ENCODE measurements at places on chromosomes 16 and 17. TPM values are rescaled to one million over a fixed set of nuclear protein-coding genes. Genes with fewer than 3 reads are reported as not detected.

- peaks cover 7% of the 10 kb centered on the region for H3K27me3 ChIP-seq
- no peaks in the 10 kb centered on the region for H3K4me1 ChIP-seq
- no peaks in the 10 kb centered on the region for H3K36me3 ChIP-seq
- DNase-seq, result no peak
- no peak overlapping the region for H3K27ac ChIP-seq
Observed at GRCh38 chr17:34725008-34725407, 145.6 kb downstream of the TMEM132E start.

DNA sequence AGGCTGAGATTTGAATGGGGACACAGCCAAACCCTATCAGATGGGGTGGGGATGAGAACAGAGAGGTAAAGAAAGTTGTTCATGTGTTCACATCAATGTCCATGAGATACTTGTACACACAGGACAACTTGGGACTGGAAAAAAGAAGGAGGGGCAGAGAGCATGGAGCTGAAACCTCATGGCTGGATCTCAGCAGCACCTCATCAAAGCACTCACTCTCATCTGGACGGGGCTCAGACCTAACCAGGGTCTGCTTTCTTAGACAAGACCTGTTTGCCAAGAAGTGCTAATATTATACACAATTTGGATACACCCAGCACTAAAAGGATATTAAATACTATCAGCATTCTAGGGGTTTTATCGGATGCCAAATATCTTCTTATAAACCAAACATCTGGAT, 399.8 kb downstream of the SLC39A11 start:
- H3K36me3 ChIP-seq, result no peaks in the 10 kb centered on the region
- no peak for DNase-seq
- H3K27ac ChIP-seq, result no peak overlapping the region
- H3K4me1 ChIP-seq, result no peaks in the 10 kb centered on the region

- H3K4me3 ChIP-seq, result no peak overlapping the region
- no peak for DNase-seq
- no peaks in the 10 kb centered on the region for H3K36me3 ChIP-seq
- no peak overlapping the region for H3K27ac ChIP-seq
- peaks cover 16% of the 10 kb centered on the region for H3K4me1 ChIP-seq
Observed at GRCh38 chr17:8019665-8020650, 17.5 kb downstream of the GUCY2D start.

- H3K27ac ChIP-seq, result no peak overlapping the region
- peaks cover 9% of the 10 kb centered on the region for H3K4me1 ChIP-seq
- DNase-seq, result no peak
- H3K36me3 ChIP-seq, result no peaks in the 10 kb centered on the region
Observed at GRCh38 chr17:48795444-48796162, 21.4 kb downstream of the TTLL6 start.

- H3K4me3 ChIP-seq, result no peak overlapping the region
- H3K4me1 ChIP-seq, result peaks cover 15% of the 10 kb centered on the region
- no peak overlapping the region for H3K27ac ChIP-seq
- H3K27me3 ChIP-seq, result no peaks in the 10 kb centered on the region
- H3K36me3 ChIP-seq, result no peaks in the 10 kb centered on the region
- DNase-seq, result no peak
Observed at GRCh38 chr16:81516478-81517149, 72.0 kb downstream of the CMIP start.

- H3K4me3 ChIP-seq, result peak within 1 kb of the TSS; percentile 62
- H3K27ac ChIP-seq, result no peak within 1 kb of the TSS
- H3K27me3 ChIP-seq, result no peaks in the 10 kb centered on the region
- peaks cover 16% of the 10 kb centered on the region for H3K4me1 ChIP-seq
Observed at GRCh38 chr17:11598274-11599221, at the start of gene DNAH9. Gene DNAH9 (plus strand): TSS chr17:11598470. CDS start chr17:11598499, 29 bp downstream.

DNA sequence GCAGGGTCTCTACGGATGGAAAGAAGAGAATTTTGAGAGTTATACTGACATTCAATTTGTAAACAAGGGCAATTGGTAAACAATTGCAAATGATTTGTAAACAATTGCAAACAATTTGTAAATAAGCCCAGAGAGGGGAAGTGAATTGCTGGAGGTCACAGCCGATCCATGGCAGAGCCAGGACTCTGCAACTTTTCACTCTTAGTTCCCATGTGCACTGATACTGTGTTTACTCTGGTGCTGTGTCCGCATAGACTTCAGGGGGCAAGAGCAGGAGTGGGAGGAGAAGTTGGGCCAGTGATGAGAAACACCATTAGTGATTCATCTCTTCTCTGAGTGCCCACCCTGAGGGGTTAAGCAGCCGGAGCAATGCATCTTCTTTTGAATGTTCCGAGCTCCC, 14.0 kb downstream of the SCNN1G start:
- no peak overlapping the region for H3K4me3 ChIP-seq
- H3K27me3 ChIP-seq, result no peaks in the 10 kb centered on the region
- H3K27ac ChIP-seq, result no peak overlapping the region
- H3K36me3 ChIP-seq, result no peaks in the 10 kb centered on the region
- DNase-seq, result no peak
- peaks cover 15% of the 10 kb centered on the region for H3K4me1 ChIP-seq

GRCh38 chr16:56211435-56211981, 20.2 kb downstream of the GNAO1 start:
- no peak for DNase-seq
- H3K27me3 ChIP-seq, result no peaks in the 10 kb centered on the region
- H3K27ac ChIP-seq, result no peak overlapping the region
- H3K4me1 ChIP-seq, result no peaks in the 10 kb centered on the region

DNA sequence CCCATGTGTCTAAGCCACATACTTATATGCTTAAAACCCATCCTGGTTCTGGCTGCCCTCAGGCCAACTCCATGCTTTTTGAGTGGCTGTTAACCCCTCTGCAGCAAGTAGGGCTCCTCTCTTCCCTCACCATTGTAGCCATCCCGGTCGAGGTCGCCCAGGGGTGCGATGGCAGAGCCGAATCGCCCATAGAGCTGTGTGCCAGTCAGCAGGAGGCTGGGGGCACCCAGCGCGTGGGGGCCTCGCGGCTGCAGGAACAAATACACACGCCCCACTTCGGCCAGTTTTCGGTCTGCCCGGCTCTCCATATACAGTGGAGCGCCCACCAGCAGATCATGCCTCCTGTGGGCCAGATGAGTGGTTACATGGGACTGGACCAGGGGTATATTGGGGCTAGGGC, 6.1 kb downstream of the ITGA2B start:
- H3K4me3 ChIP-seq, result no peak overlapping the region
- H3K27ac ChIP-seq, result no peak overlapping the region

DNA sequence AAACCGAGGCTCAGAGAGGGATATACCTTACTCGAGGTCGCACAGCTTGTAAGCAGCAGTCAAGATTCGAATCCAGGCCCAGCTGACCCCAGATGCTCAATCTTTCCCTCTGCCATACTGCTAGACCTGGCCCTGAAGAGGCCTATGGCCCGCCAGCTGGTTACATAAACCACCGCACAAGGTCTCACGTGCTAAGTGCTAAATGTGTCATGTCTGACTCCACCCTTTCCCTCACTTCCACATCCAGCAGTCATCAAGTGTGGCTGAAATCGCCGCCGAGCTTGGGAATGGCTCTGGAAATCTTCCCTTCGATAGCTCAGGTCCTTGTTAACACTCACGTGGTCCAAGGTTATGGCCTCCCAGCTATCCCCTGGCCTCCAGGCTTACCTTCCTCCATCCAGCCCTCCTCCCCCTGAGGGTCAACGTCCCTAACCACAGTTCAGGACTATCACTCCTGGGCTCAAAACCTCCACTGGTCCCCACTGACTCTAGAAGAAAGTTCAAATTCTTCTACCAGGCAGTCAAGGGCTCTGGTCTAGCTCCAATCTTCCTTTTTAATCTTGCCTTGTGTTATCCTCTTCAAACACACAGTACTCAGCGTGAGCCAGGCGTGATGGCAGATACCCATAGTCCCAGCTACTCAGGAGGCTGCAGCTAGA, 3.5 kb downstream of the ZBTB4 start:
- H3K27ac ChIP-seq, result peak overlapping the region; percentile 100
- DNase-seq, result peak; percentile 71
- no peak overlapping the region for H3K4me3 ChIP-seq
- no peaks in the 10 kb centered on the region for H3K27me3 ChIP-seq

- DNase-seq, result no peak
- H3K27me3 ChIP-seq, result no peaks in the 10 kb centered on the region
Observed at GRCh38 chr17:4443476-4443875, 9.7 kb downstream of the SPNS3 start.

DNA sequence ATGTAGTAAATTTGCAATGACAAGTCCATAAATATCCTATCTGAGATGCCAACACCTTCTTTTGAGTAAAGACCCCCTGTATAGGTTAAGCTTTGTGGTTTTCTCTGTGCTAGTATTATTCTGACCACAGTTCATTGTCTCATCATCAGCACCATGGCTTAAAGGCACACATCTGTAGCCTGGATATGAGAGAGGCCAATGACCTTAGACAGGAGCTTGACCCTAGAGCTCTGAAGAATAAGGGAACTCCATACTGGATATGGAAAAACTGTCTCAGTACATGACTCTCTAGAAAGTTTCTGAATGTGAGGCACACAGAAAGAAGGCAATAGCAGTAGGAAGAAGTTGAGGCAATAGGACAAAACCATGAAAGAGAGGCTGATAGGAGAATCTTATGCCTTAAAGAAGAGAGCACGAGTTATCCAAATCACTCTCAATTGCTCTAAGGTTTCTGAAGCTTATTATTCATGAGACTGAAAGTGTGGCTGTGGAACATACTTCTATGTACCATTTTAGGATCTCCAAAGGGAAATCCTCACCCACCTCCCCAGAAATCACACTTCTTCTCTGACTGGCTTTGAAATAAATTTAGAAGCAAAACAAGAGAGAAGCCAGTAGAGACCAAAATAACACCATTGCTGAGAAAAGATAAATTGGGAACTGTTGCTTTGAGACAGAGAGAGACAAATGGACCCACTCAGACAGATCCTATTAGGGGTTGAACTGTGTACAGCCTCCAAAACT, 150.2 kb downstream of the ABCA8 start:
- H3K27ac ChIP-seq, result no peak overlapping the region
- DNase-seq, result no peak
- H3K4me3 ChIP-seq, result no peak overlapping the region
- no peaks in the 10 kb centered on the region for H3K27me3 ChIP-seq
- H3K36me3 ChIP-seq, result no peaks in the 10 kb centered on the region
- peaks cover 20% of the 10 kb centered on the region for H3K4me1 ChIP-seq

DNA sequence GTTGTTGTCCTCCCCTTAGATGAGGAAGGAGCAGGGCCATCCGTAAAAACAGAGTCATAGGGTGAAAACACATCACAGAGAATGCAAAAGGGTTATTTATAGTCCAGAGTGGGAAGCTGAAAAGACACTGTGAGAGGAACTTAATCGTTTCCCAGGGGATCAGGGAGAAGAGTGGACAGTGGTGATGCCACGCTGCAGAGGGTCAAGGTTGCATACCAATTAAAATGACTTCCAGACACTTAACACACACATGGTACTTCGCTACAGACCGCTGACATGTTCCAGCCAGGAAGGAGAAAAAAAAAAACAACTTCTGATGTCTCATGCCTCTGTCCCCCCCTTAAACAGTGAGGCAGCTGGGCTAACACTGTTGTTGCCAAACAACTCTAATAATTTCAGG, 713.8 kb upstream of the RBFOX1 start:
- H3K4me3 ChIP-seq, result no peak overlapping the region
- H3K27ac ChIP-seq, result no peak overlapping the region
- no peaks in the 10 kb centered on the region for H3K36me3 ChIP-seq
- no peaks in the 10 kb centered on the region for H3K4me1 ChIP-seq

GRCh38 chr17:78915872-78916632, 9.1 kb downstream of the TIMP2 start:
- H3K27ac ChIP-seq, result peak overlapping the region; percentile 82
- no peaks in the 10 kb centered on the region for H3K36me3 ChIP-seq
- peak; percentile 58 for DNase-seq
- peaks cover 12% of the 10 kb centered on the region for H3K4me1 ChIP-seq
- no peak overlapping the region for H3K4me3 ChIP-seq

DNA sequence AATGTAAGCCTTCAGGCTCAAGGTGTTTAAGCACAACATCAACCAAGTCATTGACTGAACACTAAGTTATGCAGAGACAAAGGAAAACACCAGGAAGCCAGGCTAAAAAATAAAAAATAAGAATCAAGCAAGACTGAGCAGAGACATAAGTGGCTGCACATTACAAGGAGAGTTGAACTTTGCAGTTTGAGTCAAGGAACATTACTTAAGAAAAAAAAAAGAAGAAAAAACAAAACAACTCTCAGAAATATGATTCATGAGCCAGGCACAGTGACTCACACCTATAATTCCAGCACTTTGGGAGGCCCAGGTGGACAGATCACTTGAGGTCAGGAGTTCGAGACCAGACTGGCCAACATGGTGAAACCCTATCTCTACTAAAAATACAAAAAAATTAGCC, 168.1 kb downstream of the C16orf95 start:
- H3K36me3 ChIP-seq, result no peaks in the 10 kb centered on the region
- no peak for DNase-seq
- H3K27me3 ChIP-seq, result no peaks in the 10 kb centered on the region

- no peaks in the 10 kb centered on the region for H3K36me3 ChIP-seq
- DNase-seq, result no peak
- no peak overlapping the region for H3K27ac ChIP-seq
- no peaks in the 10 kb centered on the region for H3K4me1 ChIP-seq
Observed at GRCh38 chr17:58969156-58969555, 137.5 kb downstream of the TRIM37 start.

GRCh38 chr16:77974883-77975282, 47.5 kb upstream of the CLEC3A start:
- peaks cover 12% of the 10 kb centered on the region for H3K36me3 ChIP-seq
- H3K27ac ChIP-seq, result no peak overlapping the region
- peaks cover 8% of the 10 kb centered on the region for H3K27me3 ChIP-seq

GRCh38 chr16:73432850-73433730, 385.2 kb upstream of the ZFHX3 start:
- no peaks in the 10 kb centered on the region for H3K36me3 ChIP-seq
- no peak overlapping the region for H3K4me3 ChIP-seq
- no peak for DNase-seq
- no peaks in the 10 kb centered on the region for H3K27me3 ChIP-seq

GRCh38 chr17:66538776-66539175, 236.4 kb downstream of the PRKCA start:
- no peak overlapping the region for H3K27ac ChIP-seq
- H3K27me3 ChIP-seq, result no peaks in the 10 kb centered on the region
- no peak overlapping the region for H3K4me3 ChIP-seq
- no peak for DNase-seq
- H3K4me1 ChIP-seq, result peaks cover 10% of the 10 kb centered on the region
- H3K36me3 ChIP-seq, result no peaks in the 10 kb centered on the region

DNA sequence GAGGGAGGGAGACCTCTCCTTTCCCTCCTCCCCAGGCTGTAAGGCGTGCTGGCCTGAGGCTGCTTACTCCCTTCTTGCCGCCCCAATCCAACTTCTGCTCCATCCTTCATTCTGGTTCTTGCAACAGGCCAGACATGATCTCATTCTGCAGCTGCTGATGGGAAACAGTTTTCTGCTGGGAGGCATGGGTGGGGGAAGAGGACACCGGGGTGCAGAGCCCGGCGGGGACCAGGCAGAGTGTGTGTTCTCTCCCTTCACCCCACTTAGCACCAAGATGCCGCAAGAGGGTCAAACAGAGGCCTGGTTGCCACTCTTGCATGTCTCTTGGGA, 1.4 kb downstream of the SARM1 start:
- H3K27ac ChIP-seq, result no peak overlapping the region
- DNase-seq, result no peak
- H3K4me3 ChIP-seq, result peak overlapping the region; percentile 66
- H3K4me1 ChIP-seq, result peaks cover 37% of the 10 kb centered on the region

GRCh38 chr16:27439271-27440018, 37.5 kb downstream of the IL21R start:
- no peaks in the 10 kb centered on the region for H3K4me1 ChIP-seq
- DNase-seq, result no peak
- H3K36me3 ChIP-seq, result no peaks in the 10 kb centered on the region
- no peak overlapping the region for H3K4me3 ChIP-seq
- no peaks in the 10 kb centered on the region for H3K27me3 ChIP-seq

Gene MCRIP2
- total RNA-seq, result 73.1 TPM

Gene MMP2
- 64.3 TPM for total RNA-seq

Gene PRKCA
- total RNA-seq, result 10.9 TPM

Gene ZNF597
- 2.1 TPM for total RNA-seq

Gene PAQR4
- total RNA-seq, result 3.7 TPM

Gene SPATA22
- total RNA-seq, result not detected
